ENCODE measurements at places on chromosomes 4 and X.
A peak's percentile ranks its signal among the peaks of the same experiment; 100 is the strongest.

- DNase-seq: peak; percentile 59
Observed at GRCh38 chr4:24971192-24971591, 58.4 kb upstream of the CCDC149 start.

DNA sequence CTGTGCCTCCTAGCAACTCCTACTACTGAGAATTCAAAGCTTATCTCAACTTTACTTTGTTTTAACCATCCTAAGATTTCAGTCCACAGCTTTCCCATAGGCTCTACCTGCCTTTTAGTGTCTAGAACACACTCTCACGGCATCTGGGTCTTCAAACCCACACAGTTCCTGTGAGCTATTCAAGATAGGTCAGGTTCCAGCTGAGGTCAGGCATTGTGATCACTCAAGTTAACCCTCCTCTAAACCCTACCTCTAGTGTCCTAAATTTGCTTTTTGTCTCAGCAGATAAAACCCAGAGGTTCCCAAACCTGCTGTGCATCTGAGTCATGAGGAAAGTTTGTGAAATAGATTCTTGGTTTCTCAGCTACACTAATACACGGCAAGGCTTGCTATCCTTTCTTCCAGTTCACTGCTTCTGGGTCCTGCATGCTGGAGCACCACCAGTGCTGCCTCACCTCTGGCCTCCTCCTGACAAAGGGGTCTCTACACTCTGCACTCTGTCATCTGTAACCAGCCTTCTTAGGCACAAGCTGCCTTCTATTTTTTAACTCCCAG, 324.6 kb upstream of the MAGEB2 start:
- DNase-seq: no peak

GRCh38 chrX:18424482-18425198, 768 bp upstream of the CDKL5 start:
- DNase-seq: peak; percentile 38

GRCh38 chrX:17459661-17460060, 84.7 kb downstream of the NHS start:
- no peak for DNase-seq

DNA sequence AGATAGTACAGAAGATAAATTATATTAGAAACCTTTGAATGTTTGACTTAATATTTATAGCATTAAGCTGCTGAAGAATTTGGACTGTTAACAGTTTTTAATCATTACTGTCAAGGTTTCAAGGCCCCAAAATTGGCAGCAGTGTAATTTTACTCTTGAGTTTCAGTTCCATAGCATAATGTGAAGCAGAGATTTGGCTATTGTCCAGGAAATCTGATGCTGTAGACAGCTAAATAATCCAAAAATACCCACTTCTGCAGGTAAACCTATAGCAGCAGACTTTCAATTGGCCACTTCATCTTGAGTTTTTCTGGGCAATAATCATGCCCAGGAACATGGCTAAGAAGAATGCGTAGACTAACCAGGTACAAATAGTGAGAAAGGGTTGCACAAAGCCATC, 85.0 kb downstream of the RCHY1 start:
- no peak for DNase-seq

DNA sequence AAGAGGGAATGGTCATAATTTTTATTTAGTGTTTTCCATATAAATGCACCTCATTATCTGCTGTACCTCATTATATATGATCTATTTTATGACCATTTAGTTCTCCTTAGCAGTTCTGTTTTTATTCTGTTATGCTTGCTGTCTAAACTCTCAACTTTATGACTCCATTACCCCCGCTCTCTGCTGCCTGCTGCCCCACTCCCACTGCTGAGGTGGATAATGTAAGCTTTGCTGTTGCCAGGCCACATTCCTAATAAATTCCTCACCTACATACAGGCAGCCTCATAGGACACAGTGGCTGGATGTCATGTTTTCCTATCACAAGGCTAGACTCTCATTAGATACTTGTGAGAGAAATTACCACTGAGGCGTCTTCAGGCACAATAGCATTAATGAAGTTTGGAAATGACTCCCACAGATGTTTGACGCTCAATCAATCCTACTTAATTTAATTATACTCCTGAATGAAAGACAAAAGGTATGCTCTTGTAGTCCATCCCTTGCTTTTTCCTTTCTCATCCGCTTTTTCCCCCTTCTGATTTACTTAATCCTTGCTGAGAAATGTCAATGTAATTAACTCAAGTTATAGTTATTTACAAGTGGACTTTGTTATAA, 497.5 kb upstream of the IGFBP7 start:
- DNase-seq: no peak

DNA sequence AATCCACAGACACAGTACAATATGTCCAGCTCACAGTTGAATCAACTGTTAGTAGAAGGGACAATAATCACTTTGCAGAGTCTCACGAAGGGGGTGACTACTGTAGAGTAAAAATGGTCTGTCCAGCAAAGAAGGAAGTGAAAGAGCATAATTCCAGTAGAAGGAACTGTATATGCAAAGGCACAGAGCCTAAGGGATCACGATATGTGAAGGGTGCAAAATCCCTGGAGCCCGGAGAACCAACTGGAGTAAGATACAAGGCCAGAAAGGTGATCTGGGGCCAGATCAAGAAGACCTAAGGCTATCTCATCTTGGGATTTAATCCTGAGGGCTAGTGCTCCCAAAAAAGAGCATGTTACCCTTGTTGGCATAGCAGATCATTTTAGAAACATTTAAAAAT, 192.7 kb upstream of the LDB2 start:
- no peak for DNase-seq

GRCh38 chr4:76087007-76087769, 12.7 kb downstream of the ART3 start:
- DNase-seq: peak; percentile 2

- peak; percentile 91 for DNase-seq
Observed at GRCh38 chr4:152352622-152353116, 183.2 kb downstream of the FBXW7 start.

GRCh38 chr4:84964995-84965552, 1.4 kb downstream of the WDFY3 start:
- no peak for DNase-seq

DNA sequence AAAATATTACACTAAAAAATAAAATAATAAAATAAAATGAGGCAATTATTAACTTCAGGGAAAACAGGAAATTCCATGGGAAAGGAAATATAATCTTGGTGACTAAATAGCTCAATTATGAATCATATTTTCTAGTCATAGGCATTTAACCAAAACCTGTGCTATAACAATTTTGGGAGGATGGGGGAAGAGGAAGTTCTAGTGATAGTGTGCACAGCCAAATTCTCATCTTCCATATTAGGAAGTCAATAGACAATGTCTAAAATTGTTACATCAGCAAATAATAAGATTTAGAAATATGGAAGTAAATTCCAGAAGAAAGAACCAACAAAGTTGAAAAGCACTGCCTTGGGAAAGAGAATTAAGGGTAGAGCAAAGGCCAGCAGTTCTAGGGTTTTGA, 2.8 kb downstream of the AWAT2 start:
- DNase-seq: no peak

DNA sequence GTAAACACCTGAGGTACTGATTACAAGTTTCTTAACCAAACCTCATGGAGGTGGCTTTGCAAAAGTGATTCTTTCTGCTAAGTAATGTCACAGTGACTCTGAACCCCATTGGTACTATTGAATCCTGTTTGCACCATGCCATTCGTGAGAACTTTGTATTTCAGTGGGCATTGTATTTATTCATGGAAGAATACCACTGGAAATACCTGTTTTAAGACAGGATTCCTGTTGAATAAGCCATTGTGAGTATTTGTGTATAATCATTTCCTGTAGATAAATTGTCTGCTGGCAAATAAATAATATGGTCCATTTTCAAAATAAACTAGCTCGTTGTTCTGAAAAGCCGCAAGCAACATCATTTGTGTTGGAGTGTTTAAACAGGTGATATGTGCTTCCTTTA, 136.4 kb upstream of the GUCY1A1 start:
- DNase-seq: peak; percentile 68

- no peak for DNase-seq
Observed at GRCh38 chrX:123084797-123085196, 99.3 kb upstream of the GRIA3 start.

DNA sequence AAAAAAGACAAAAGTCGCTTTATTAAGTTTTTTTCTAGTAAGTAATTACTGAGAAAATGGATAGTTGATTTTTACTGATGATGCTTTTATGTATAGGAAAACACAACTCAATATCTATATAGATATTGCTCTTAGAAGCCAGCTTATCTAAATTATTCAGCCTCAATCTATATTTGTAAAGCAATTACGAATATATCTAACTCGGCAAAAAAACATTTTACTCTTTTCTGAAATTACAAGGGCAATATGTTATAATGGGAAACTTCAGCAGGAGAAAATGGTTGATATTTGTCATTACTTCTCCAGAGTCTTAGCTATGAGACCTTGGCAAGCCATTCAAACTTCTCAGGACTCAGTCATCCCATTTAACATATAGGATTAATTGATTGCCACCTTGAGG, 228.5 kb downstream of the SLC7A11 start:
- no peak for DNase-seq

GRCh38 chrX:44669626-44670025, 127.0 kb upstream of the FUNDC1 start:
- DNase-seq: no peak

GRCh38 chrX:155148724-155149537, 67.3 kb upstream of the VBP1 start:
- no peak for DNase-seq

- no peak for DNase-seq
Observed at GRCh38 chrX:77431227-77431626, 16.0 kb upstream of the FGF16 start.

DNA sequence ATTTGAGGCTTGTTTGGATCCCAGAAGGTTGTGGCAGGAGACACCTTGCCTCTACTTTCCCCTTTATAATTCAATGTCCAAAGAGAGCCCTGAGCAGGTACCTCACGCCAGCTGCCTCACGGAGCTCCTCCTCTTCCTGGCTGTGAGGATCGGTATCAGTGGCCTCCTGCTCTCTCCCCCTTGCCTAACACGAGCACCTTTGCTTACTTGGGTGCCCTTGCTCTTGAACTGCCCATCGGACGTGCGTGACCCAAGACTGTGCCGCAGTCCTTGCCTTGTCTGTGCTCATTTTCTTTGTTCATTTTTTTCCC, 27.8 kb upstream of the MSANTD1 start:
- no peak for DNase-seq

GRCh38 chr4:164779811-164780216, 25.9 kb downstream of the SMIM31 start:
- DNase-seq: peak; percentile 16

- DNase-seq: no peak
Observed at GRCh38 chr4:2367626-2368025, 50.8 kb downstream of the ZFYVE28 start.

DNA sequence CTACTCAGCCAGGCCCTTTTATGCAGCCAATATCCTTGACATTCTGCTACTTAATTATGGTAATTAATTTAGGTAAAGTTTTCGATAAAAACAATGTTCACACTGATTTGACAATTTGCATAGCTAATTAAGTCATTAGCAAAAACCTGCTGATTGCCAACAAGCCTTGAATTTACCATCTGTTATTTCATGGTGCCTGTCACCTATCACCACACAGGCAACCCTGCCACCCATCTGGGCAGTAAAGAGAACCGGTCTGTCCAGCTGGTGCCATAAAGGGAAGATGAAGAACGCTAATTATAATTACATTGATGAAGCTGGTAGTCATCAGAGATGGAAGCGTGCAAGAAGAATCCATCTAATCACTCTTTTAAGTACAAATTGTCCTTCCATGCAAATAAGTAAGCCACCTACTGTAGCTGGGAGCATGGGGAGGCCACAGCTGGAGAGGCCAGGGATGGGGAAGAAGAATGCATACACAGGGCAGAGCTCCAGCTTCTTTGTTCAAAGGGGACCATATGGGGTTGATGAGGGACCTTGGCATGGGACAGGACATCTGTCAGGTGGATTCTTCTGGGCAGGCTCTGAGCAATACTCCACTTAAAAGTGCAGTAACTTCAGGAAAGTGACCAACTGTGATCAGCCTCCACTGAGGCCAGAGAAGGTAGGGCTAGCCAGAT, 277.3 kb upstream of the TAPT1 start:
- no peak for DNase-seq

DNA sequence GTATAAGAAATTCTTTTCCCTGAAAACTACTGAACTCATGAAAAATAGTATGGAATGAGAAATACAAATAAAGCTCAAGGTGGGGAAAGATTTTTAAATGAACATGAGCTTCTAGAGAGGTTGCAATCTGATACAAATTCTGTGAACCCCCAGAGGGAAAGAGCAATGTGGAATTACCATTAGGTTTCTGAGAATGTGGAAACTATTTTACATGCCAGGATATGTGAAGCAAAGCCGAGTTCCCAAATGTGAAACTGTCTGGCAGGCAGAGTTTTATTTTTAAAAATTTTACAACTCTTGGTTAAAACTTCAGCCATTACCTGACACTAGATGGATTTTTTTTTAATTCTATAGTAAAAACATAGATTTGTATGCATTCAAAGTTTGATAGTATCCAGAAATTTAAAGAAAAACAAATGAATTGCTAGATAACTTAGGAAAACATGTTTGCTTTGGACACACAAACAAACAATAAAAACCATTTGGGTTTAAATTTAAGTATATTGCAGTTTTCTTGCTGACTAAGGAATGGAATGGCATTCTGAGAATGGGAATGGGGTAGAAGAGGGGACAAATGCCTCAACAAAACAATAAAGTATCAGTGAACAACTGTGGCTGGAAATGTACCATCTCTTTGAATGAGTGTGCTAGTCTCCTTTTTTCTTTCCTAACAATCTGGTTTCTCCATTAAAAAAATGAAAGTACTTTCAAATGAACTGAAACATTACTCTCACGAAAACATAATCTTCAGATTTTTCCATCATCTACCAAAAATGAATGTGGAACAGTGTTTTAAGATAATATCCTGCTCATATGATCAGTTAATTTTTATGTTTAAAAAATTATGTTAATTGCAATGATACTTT, 99.6 kb downstream of the PCDH18 start:
- no peak for DNase-seq

DNA sequence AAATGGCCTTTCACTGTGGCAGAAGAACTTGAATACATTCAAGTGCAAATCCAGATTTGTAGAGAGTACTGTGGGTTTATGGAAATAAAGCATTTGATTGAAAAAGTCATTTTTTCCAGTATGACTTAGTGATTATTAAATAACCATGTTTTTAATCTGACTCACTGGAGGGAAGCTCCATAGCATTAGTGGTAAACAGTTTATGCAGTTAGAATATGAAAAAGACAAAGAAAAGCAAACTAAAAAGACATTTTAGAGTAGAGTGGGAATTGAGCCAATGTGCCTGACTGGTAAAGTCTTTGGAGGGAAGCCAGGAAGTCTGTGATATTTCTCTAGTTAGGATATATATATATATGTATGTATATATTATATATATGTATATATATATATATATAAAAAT, 53.4 kb downstream of the FAT4 start:
- DNase-seq: no peak

Data from NCI-H2081 (cell line).